ENCODE measurements at places on chromosomes 7 and 10. TPM values are rescaled to one million over a fixed set of nuclear protein-coding genes. Genes with fewer than 3 reads are reported as not detected.

Gene LIPK
- not detected for polyA plus RNA-seq

DNA sequence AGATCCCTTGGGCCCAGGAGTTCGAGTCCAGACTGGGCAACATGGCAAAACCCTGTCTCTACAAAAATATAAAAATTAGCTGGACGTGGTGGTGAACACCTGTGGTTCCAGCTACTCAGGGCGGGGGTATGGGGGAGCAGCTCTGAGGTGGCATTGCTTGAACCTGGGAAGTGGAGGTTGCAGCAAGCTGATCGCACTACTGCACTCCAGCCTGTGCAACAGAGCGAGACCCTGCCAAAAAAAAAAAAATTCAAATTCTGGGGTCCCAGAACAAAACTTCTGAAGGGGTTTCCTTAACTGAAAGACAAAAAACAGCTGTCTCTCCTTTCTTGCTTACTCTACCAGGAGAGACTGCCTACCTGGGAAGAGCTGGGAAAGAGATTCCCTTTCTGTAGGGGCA lies 27.0 kb downstream of the DNMBP start:
- DNase-seq: no peak

DNA sequence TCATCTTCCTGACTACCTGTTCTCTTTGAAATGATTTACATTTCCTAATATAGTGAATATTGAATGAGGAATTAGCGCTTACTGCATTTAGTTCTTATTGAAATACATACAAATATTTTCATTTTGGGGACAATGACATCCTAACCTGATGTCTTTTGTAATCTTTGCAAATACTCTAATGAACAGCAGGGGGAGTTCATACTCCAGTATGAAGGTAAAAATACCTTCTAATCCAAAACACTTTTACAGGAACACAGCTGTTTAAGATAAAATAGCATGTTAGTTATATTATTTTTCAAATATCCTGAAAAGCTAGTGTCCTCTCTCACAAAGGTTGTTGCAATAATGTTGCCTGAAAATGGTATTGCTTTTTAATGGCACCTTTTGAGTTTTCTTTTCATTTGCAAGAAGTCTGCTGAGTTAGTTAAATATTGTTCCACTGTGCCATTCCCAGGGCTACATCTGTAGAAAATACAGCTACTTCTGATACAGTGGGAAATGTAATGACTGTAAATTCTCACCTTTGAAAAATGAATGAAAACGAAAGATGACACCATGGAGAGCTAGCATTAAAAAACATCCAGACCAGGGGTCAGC lies 400.0 kb downstream of the PHF14 start:
- no peak for DNase-seq

DNA sequence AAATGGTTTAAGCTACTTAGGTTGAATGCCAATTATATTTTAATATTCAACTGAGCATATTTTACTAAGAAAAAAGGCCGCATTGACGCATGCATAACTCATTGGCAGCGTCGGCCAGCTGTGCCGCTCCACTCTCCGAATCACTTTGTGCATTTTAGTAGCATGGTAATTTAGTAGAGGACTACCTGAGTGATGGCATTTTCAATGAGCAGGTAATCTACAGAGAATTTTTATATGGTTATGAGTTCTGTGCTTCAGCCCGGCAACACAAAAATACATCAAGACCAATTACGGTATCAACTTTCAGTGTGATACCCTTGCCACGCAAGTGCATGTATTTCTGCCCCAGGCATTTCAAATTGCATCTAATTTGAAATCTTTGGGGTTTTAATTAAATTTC lies 247.2 kb downstream of the EBF3 start:
- DNase-seq: no peak

Gene IQUB
- not detected for polyA plus RNA-seq

GRCh38 chr10:3468919-3469638 lies 296.5 kb upstream of the PITRM1 start:
- no peak for DNase-seq

DNA sequence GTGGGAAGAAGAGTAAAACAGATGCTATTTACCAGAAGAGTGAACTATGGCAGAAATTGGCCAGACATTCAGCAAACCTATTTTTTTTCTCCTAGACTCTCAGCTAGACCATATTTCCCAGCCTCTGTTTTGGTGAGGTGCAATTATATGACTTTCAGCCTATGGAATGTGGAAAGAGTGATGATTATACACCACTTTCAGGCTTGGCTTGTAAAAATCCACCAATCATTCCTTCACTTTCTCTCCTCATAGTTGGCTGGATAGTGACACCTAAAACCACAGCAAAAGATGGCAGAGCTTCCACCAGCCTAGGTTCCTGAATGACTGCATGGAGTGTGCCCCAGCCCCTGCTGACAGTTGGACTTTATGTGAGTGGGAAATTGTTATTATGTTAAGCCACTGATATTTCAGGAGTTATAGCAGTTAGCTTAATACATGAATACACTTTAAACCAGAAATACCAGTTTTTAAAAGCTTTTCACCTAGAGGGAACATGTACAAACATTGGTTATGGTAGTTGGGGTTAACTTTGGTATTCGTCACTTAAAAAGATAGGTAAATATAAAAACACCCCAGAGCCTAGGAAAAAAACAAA lies 19.1 kb upstream of the TNKS2 start:
- DNase-seq: no peak

GRCh38 chr7:22909917-22910316 lies 87.3 kb upstream of the TOMM7 start:
- no peak for DNase-seq

DNA sequence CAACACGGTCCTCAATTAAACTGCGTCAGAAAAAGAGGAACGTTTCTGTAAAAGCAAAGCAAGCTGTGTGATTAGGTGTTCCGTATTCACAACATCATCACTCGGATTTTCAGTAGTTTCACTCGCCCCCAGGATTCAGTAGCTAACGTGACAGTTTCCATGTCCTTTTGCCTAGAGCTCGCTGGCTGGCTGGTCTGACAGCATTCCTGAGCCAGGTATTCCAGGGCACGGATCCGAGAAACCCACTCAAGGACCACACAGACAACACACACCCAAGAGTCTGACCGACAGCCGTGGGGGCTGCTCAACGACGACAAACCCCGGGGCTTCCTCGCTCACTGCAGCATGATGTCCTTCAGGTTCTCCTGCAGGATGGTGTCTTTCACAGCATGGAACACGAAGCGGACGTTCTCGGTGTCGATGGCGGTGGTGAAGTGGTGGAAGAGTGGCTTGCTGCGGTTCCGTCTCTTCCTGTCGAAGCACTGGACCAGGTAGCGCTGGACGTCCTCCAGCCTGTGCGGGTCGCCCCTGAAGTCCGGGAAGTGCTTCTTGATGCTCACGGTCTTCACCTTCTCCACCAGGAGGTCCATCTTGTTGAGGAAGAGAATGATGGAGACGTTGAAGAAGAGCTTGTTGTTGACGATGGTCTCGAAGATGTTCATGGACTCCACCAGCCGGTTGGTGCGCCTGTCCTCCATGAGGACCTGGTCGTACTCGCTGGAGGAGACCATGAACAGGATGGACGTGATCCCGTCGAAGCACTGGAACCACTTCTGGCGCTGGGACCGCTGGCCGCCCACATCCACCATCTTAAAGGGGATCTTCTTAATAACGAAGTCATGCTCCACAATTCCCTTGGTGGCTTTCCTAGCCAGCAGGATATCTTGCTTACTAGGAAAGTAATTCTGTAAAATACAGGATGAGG lies 43.1 kb downstream of the AMZ1 start:
- no peak for DNase-seq

- no peak for DNase-seq
These were observed 421.9 kb upstream of the GALNT17 start for GRCh38 chr7:70710011-70710480.

DNA sequence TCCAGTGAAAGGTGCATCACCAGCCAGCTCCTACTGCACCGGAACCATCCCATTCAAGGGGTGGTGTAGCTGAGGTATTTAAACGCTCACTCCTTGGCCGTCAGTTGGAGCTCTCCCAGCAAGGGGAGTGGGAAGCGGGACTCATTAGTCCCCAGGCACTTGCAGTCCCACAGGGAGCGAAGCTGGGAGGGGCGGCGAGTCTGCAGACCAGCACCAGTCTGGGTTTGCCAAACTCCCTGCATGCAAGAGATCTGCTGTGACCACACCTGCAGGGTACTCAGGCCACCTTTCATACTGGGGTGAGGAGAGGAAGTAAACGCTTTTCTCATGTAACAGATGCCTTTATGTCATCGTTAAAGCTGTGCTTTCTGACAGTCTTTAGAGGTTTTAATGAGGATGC lies 187.9 kb downstream of the PTPRN2 start:
- DNase-seq: no peak

Gene TUBAL3
- not detected for polyA plus RNA-seq

- no peak for DNase-seq
These were observed 334.1 kb upstream of the TPK1 start for GRCh38 chr7:145169908-145170307.

Gene MSMB
- not detected for polyA plus RNA-seq

GRCh38 chr7:151648429-151648828 lies 128.7 kb upstream of the RHEB start:
- no peak for DNase-seq

- no peak for DNase-seq
These were observed 28.8 kb downstream of the VIPR2 start for GRCh38 chr7:159115601-159116501.

Gene PDE6C
- not detected for polyA plus RNA-seq

DNA sequence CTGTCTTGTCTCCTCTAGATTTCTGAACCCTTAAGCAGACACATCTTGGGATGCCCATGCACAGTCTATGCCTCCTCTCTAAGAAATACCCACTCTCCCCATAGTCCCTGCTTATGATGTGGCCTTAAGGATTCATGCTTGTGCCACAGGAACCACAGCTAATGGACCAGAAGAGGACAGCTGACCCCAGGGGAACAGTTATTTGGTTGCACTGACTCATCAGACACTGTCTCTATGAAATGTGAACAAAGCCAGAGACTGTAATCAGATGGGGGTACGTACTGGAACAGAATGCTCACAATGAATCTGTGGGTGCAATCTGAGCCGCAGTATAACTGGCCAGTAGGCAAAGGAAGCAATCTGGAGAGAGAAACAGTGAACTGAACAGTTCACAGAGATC lies 121.9 kb downstream of the USP6NL start:
- DNase-seq: no peak

GRCh38 chr10:31158011-31158658 lies 126.5 kb upstream of the ZNF438 start:
- DNase-seq: no peak

- no peak for DNase-seq
These were observed 12.2 kb downstream of the LBX1 start for GRCh38 chr10:101217044-101217425.

DNA sequence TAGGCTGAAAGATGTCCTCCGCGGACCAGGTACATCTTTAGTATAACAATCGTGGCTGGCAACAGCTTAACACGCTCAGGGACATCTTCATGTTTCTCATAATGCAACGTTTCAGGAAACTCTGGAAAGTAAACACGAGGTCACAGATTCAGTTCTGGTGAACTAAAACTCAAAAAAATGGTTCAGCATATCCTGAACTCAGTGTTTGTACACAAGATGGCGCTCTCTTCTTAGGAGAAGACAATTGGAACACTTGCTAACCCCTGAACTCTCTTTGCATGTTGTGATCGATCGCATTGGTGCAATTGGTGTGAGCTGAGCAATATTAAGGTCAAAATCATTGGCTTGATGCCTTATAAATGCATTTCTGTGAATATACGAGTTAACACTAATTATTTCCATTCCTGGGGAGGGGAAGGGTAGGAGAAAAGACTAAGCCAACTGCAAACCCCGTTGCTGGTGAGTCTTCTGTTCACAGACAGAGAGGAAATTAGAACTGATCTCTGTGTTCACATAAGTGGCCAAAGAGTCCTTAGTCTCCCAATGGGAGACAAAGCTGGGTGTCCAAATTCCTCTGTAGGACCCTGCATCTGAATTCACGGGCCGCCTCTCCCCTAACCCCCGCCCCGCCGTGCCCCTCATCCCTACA lies 52.6 kb upstream of the FAM180A start:
- DNase-seq: peak; percentile 65

Gene DKK1
- not detected for polyA plus RNA-seq

DNA sequence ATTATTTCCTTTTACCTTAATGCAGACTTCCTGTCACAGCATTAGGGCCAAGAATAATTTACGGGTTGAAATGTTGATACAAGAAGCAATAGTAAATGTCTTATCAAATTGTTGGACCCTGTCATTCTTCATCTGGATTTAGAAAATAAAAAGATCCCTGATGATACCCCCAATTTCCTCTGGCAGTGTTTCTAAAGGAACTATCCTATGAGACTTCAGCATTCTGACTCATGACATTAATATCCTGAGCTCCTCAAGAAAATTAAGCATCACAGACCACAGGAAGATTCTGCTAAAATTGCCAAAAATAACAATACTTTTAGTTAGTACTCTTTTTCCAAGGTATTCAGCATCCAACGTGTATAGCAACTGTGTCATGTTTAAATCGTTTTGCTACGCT lies 490.5 kb upstream of the ANKRD30A start:
- no peak for DNase-seq

DNA sequence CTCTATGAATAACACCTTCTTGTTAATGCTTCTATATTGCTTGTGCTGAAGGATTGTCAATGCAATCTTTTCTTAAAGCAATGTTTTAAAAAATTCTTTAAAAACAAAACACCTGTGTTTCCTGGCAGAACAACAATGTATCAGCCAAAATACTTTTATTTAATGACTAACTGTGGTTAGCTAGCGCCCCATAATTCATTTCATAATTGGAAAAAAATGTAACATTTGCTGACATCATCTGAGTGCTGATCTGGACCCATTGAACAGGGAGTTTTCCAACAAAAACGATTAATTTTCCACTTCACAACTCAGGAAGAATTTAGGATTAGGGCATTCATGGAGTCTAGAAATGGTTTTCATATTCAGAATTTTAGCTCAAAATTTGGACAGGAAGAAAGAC lies 137.6 kb upstream of the CDK6 start:
- DNase-seq: no peak

DNA sequence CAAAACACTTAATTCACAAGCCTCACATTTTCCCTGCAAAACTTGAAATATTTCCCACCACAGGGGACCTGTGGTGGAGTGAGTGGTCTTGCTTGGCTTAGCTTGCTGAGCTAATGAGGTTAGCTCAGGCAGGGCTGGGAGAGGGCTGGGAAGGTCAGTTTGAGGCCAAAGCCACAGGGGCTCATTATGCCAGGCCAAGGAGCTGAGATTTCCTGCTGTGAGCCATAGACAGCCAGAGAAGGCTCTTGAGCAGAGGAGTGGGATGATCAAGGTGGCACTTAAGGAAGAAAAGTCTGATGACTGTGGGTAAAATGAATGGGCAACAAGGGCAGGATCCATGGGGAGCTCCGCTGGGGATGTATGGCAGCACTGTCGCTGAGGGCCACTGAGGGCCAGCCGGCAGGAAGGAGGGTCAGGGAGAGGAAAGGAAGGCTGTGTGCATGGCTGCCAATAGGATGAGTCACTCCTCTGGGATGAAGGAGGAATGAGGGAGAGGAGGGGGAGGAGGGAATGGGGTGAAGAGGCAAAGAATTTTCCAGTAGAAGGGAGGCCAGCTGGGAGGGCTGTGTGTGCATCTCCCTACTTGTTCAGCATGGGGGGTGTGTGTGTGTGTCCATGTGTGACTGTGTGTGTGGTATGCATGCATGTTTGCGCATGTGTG lies 18.7 kb upstream of the ZNF488 start:
- DNase-seq: no peak

GRCh38 chr7:96426027-96426426 lies 104.1 kb upstream of the SLC25A13 start:
- no peak for DNase-seq

- no peak for DNase-seq
These were observed 268.5 kb downstream of the RPS24 start for GRCh38 chr10:78301891-78302738.

Gene TMEM176A
- 0.26 TPM for polyA plus RNA-seq

Gene GRID1
- polyA plus RNA-seq: not detected
